Calu3 (cell line): ENCODE measurements at places on chromosomes 16 and 17. TPM values are rescaled to one million over a fixed set of nuclear protein-coding genes. Genes with fewer than 3 reads are reported as not detected.

KRTAP2-3 gene
- total RNA-seq = 9.4 and 18.2 TPM in 2 replicates

DNA sequence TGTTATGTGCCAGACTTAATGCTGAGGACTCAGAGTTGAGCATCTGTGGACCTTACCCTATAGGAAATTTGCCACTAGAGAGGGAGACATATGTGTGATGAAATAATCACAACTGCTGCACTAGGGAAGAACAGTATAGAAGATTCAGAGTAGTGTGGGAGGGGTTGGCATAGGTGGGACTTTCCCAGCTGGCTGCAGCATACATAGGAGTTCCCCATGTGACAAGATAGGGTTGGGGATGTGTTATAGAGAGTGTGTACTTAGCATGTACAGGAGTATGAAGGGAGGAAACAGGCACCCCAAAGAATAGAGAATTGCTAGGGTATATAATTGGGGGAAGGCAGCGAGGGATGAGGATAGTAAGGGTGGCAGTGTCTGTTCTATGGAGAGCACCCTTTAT, 2.9 kb downstream of the NUP93 start:
- DNase-seq = no peak

DNA sequence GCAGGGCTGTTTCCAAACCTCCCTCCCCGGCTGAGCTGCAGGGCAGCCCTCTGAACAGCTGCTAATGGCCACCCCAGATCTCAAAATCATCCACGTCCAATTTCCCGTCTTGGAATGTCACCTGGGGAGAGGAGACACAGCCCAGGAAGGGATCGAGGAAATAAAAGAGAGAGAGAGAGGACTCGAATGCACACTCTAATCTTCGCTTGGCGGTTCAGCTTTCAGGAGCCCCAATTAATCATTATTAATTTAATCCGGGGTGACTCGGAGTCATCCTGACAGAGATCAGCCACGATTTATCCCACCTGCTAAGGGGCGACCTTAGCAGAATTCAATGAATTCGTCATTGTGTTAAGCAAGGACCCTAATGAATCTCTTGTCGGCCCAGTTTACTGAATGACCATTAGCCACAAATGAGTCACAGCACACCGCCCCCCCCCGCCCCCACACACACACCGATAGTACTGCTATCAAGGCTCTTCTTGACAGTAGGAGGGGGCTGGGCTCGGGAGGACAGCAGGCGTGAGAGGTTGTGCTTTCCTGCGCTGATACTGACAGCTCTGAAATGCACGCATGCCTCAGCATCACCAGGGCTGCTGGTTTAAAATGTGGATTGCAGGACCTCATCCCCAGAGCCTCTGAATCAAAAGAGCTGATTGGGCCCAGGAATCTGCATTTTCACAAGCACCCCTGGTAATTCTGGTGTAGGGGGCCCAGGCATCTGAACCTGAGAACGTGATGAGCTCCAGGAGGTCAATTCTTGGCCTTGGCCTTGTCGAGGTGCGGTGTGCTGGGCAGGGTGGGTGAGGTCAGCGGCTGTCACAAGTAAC, 190.0 kb upstream of the CIBAR2 start:
- no peak for DNase-seq

GRCh38 chr17:6455321-6455705, 11.1 kb downstream of the PIMREG start:
- no peak for DNase-seq

DNA sequence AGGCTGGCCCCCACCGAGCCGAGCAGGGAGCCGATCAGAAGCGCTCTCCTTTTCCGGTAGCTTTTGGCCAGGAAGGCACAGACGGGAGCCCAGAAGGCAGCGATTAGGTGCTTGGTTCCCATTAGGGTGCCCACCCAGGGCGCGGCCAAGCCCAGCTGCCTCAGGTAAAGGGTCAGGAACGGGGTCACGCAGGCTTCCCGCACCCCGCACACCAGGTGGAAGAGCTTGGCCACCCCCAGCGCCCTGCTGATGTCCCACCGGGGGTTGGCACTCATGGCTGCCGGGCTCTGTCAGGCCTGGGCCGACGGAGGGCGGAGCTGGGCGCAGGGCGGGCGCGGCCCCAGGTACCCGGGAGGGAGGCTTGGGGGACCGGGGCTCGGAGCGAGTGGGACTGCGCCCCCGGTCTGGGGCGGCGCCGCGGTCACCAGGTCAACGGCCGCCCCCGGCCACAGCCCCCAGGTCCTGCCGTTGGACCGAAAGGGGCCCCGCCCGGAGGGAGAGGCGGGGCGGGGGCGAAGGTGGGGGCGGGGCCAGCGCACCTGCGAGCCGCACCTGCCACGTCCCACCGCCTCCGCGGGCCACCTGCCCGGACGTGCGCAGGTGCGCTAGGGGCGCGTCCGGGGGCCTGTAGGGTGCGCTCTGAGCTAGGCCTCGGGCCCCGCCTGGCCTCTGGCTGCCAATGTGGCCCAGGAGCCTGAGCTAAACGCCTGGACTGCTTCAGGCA, at the start of gene MFSD6L:
MFSD6L (minus strand) TSS at position 520 of the 724 bp plus-strand sequence; CDS start at position 275, 245 bp downstream.
- peak; percentile 63 for DNase-seq

CHST4 gene
- 72.9 and 105 TPM in 2 replicates for total RNA-seq

GRCh38 chr16:15521390-15521757, 87.0 kb downstream of the BMERB1 start:
- DNase-seq = no peak

DNA sequence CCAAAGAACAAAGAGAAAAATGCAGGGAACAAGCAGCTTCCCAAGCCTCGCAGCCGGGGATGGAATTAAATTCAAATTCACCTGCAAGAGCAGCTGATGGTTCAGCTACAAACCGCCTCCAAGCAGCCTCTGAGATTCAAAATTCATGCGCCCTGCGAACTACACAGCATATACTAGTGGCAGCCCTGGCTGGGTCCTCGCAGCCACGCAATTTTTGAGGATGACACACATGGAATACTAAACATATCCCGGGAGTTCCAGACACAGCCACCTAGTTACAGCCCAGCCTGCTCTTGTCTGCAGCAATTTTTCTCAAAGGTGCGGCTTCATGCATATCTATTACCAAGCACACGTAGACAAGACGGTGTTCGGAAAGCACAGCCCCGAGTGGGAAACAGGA, 35.9 kb upstream of the KIFC3 start:
- no peak for DNase-seq

- DNase-seq = no peak
Observed at GRCh38 chr17:35189291-35189690, 4.9 kb downstream of the SLC35G3 start.
